Activated T-helper 1 cell treated with Interleukin-2 at 50 U/mL for 16 hours (primary cell): ENCODE measurements at places on chromosomes 3 and 15.

DNA sequence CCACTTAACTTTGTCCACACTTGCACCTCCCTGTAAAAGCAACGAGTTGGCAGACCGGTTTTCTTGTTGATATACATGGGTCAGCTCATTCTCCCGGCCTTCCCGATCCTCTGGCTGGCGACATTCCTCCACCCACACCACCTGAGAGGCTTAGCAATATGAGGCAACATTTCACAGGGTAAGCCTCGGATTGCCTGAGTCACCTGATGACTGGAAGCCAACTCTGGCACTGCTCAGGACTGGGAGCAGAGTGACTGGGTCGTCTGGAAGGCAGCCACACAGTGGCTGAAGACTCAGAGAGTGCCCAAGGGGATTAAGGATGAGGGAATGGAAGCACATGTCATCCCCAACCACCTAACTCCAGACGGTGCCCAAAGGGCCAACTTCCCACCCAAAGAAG, 9.8 kb downstream of the HOMER2 start:
- no peak for DNase-seq

GRCh38 chr3:17645074-17645698, 97.2 kb downstream of the TBC1D5 start:
- no peak for DNase-seq

DNA sequence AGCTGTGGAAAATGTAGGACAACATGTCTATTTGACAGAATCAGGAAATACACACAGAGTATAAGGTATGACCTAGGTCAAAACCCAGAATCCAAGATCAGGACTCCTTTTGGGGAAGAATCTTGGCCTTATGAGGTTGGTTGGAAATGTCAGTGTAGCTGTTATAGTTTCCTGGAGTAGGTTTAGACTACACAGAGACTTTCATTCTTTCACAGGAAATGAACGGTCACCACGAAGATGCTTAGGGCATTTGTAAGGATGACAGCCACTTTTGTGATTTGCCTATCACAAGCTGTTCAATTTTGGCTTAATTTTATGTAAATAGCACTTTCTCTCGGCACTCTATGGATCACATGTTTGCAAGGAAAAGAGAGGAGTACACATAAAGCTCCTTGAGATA, 18.6 kb upstream of the ZBTB20 start:
- no peak for DNase-seq

GRCh38 chr3:179308001-179308400, 14.8 kb upstream of the ZNF639 start:
- DNase-seq: no peak

DNA sequence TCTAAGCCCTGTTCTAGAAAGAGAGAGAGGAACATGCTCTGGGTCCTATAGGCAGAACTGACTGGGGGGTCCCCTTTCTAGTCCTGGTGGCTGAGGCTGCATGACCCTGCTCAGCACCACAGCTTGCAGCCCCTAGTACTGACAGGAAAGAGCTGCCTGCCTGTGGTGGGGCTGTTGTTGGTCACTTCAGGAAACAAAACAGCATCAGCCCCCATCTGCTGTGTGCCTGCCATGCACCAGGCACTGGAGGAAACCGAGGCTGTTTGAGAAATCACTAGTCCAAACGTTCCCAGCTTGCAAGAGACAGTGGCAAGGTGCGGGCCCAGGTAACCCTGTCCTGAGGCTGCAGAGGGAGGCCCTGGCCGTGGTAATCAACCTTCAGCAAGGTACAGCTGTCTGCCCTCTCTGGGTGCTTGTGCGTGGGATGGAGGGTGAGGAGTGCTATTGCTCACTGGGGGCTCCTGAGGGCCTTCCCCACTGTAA, 90.6 kb downstream of the IQSEC1 start:
- DNase-seq: no peak

- no peak for DNase-seq
Measured at GRCh38 chr3:14391033-14391432, 11.4 kb upstream of the SLC6A6 start.
